ENCODE measurements at places on chromosomes 6 and 20.

GRCh38 chr6:106501960-106502371, 127.3 kb downstream of the RTN4IP1 start:
- DNase-seq, result no peak

DNA sequence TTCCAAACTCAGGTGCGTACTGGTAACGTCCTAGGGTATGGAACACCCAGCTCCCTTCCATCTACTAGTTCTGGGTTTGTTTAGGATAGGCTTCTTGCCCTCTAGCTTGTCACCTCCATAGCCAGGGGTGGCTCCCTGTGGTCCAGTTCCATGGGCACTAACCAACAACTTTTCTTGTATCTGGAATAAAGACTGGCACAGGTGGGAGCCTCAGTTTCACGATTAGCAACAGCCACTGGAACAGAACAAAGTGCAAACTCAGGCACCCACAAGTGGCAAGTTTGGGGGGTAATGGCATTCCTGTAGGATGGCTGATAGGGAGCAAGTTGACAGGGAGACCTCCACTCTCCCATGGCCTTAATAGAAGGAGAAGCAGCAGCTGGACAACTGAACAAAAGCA, 5.6 kb upstream of the APMAP start:
- DNase-seq, result no peak

DNA sequence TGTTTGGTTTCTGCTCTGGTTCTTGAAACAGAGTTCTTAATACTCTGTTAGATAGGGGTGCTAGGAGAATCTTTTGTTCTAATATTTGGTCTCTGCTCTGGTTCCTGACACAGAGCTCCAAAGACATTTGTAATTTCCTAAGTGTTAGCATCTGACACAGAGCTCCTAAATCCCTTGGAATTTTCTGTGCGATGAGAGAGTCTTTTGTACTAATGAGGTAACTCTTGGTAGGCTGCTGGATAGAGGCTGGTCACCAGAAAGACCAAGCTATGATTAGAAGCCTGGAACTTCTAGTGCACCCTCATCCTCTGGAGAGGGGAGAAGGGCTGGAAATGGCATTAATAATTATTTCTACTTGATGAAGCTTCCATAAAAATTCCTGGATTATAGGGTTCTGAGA, 7.7 kb upstream of the CD109 start:
- no peak for DNase-seq

DNA sequence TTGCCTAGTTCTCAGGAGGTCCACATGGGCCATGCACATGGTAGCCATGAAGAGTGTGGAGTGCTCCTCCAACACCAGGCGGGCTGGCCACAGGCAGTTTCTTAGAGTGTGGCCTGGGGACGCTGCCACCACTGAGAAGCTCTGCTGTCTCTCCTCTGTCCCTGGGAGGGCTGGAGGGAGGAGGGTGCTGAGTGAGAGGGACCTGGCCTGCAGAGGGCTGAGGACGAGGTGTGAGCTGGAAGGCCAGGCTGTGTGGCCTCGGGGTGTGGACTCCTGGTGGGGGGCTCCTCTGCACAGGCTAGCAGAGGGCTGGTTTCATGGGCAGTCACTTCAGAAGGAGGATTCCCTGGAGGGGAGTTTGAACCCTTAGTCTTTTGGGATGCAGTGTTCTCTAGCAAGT, 39.7 kb downstream of the SYNJ2 start:
- no peak for DNase-seq

DNA sequence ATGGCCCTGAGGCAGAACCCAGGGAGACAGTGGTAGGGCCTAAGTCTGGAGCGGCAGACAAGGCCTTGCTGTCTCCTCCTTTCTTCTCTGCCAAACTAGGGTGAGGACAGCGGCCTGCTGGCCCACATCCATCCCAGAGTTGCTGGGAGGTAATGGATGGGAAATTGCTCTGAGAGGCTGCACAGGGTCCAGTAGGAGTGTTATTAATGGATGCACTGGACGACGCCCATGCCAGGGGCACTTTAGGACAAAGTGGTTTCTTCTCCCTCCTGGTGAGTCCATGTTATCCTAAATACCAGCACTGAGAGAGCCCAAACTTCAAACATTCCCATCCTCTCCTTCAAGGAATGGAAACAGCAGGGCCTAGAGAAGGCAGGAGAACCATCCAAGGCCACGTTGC, 28.3 kb upstream of the PREX1 start:
- no peak for DNase-seq

- DNase-seq, result no peak
Observed at GRCh38 chr6:133431031-133431430, 189.9 kb downstream of the EYA4 start.

DNA sequence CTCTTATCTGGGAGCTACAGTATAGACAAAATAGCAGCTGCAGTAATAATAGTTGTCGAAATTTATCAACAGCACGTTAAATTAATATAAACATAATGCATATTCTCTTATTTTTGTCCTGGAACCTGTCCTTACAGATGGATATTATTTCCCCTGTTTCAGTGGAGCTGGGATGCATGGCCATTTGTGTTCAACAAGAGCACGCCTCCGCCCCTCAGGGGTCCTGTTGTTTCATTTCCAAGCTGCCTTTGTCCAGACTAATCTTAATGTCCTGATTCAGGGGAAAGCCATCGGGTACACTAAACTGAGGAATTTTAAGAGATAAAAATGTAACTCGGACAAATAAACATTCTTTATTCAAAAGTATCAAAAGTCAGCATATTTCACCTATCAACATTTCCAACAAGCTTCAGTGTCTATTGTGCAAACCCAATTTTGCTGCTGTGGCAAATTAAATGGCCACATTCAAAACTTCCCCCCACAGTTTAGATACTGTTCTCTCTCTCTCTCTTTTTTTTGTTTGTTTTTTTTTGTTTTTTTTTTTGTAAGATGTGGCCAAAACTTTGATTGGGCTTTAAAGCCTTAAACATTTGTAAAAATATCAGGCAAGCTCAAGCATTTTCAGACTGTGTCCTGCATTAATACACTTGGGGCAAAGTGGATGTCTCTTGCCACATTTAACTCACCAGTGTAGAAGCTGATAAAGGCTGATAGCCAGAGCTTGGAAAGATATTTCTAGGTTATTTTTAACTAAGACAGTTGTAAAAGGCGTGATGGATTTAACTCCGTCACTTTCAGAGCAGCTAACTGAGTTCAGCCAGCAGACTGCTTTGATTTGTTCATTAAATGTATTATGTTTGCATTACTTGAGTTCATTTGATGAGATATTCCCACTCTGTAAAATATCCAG, 112.5 kb upstream of the QKI start:
- DNase-seq, result no peak

- DNase-seq, result no peak
Observed at GRCh38 chr20:15643713-15644112, 929.5 kb downstream of the KIF16B start.

DNA sequence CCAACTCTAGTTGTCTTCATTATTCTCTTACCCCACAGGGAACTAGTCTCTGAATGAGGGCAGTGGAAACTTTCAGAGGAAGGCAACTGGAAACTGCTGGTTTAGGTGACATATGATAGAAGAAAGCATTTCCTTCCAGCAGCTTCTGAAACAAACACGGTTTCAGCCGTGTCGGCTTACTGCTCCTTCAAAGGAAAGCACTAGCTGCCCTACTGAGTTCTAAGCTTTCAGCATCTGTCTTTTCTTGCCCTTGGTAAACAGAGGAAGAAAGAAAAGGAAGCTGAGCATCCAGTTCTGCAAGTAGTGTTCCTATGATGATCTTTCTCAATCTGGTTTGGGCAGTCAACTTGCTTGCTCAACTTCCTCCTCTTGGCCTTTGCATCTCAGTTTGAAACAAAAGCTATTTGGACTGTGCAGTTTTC, 117.5 kb upstream of the CEP85L start:
- no peak for DNase-seq

DNA sequence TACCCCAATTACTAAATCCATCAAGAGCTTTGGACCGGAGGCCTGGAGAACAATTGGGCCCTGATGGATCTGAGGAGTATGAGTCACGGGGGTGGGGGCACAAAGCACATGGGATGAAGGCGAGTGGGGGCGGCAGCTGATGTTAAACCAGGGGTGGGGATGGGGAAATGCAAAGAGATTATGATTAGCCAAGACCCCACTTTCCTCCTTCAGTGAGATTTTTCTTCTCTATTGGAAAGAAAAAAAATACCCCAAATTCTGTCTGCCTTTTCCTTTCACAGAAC, 57.9 kb downstream of the ARHGAP40 start:
- no peak for DNase-seq

GRCh38 chr20:63701329-63702035, 5.0 kb downstream of the TNFRSF6B start:
- no peak for DNase-seq

- no peak for DNase-seq
Observed at GRCh38 chr20:59938696-59939051, 1.4 kb downstream of the PPP1R3D start.

GRCh38 chr6:108565893-108566292, 5.2 kb downstream of the FOXO3 start:
- DNase-seq, result no peak

DNA sequence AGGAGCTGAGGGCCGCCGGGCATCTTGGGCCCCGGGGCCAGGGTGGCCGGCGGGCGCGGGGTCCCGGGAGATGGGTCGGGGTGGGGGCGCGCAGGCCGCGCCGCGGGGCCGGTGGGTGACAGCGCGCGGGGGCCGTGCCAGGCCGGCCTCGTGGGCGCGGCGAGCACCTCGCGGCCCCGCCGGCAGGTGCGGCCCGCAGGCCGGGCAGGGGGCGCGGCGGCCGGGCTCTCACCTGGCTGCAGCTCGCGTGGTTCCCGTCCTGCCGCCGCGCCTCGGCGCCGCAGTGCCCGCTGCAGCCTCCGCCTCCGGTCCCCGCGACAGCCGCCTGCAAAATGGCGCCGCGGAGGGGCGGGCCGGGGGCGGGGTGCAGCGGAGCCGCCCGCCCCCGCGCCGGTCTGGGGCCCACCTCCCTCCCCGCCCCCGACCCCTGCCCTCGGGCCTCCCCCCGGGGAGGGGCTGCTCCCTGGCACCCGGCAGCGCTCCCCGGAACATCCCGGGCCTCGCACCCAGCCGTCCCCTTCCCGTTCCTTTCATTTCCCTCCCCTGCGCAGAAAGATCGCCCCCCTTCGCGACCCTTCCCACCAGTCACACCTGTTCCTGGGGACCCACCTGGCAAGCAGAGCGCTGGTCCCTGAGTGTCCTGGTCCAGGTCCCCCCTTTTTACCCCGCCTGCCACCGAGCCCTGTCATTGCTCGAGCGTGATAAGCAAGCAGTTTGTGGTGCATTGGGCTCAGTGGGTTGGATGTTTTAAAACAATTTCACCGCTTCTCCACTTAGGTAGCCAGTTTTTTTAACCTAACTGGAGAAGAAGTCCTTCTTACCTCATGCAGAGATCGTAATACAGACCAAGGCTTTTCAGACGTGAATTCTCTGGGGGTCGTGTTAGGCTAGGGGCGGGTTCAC, at the start of gene SLC23A2:
TSS of gene SLC23A2 (minus strand) at position 337 of the 903 bp plus-strand sequence. CDS start 68,948 bp downstream, outside the sequence.
- DNase-seq, result peak; percentile 74

DNA sequence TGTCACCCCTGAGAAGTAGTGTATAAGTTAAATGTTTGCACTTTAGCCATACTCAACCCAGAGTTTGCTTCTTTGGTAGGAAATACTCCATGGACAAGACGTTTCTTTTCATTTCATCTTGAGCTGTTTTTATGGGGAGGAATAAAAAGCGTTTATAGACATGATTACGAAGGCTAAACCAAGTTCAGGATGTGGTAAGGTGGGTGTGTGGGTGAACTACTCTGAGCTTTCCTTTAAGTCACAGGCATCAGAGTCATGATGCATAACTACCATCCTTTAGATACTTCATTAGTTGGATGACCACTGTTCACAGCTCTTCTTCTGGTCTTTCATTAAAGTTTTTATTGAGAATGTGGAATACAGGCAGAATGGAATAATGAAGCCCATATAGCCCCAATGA, 48.9 kb downstream of the EBF4 start:
- no peak for DNase-seq

DNA sequence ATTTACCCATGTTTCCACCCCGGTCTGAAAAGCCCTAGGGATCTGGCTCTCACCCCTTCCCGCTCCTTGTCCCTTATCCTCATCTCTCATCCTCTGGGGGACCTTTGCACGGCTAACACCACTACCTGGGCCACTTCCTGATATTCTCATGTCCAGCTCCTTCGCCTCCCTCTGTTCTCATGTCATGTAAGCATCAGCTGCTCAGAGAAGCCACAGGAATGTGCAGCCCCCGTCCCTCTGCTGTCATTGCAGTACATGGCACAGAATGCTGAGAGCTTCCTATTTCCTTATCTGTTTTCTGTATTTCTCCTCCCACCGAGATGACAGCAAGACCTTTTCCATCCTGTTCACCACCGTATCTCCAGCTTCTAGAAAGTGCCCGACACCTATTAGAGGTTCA, 102.4 kb downstream of the MTHFD1L start:
- DNase-seq, result no peak

GRCh38 chr20:57449398-57450354, 58.5 kb downstream of the RBM38 start:
- no peak for DNase-seq

DNA sequence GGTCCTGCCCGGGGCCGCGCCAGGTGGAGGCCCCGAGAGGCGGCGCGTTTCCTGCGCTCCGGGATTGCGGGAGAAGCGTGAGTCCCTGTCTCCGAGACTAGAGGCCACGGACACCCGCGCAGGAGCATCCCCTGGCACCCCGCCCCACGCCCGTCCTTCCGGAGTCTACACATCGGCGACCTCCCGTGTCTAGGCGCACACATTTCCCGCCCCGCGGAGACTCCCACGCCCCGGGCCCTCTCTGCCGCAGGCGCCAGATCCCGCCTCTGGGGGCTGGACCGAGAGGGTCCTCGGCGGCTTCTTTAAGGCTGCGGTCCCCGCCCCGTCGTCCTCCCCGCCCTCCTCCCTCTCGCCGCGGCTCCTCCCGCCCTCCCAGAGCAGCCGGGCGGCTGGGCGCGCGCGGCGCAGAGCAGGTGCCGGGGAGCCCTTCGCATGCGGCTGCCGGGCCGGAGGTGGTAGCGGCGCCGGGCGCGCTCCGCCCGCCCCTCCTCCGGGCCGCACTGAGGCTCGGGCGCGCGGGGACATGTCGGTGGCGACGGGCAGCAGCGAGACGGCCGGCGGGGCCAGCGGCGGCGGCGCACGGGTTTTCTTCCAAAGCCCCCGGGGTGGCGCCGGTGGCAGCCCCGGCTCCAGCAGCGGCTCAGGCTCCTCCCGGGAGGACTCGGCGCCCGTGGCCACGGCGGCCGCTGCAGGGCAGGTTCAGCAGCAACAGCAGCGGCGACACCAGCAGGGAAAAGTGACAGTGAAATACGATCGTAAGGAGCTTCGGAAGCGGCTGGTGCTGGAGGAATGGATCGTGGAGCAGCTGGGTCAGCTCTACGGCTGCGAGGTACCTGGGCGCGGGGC, at the start of gene PPP1R14C:
TSS of gene PPP1R14C (plus strand) at position 375 of the 846 bp plus-strand sequence. CDS start at position 524, 149 bp downstream.
- DNase-seq, result peak; percentile 52

- no peak for DNase-seq
Observed at GRCh38 chr6:6721606-6722005, 133.1 kb downstream of the LY86 start.

- no peak for DNase-seq
Observed at GRCh38 chr6:159108426-159108985, 60.7 kb upstream of the FNDC1 start.

- no peak for DNase-seq
Observed at GRCh38 chr6:56292505-56293181, 45.3 kb upstream of the COL21A1 start.

GRCh38 chr20:39107741-39108140, 145.6 kb downstream of the DHX35 start:
- no peak for DNase-seq

Data from activated T-cell treated with anti-CD3 and anti-CD28 coated beads, Interleukin-2, amount 50 U/mL, for 24 hours (primary cell).